ENCODE measurements at places on chromosomes 7 and 10.

DNA sequence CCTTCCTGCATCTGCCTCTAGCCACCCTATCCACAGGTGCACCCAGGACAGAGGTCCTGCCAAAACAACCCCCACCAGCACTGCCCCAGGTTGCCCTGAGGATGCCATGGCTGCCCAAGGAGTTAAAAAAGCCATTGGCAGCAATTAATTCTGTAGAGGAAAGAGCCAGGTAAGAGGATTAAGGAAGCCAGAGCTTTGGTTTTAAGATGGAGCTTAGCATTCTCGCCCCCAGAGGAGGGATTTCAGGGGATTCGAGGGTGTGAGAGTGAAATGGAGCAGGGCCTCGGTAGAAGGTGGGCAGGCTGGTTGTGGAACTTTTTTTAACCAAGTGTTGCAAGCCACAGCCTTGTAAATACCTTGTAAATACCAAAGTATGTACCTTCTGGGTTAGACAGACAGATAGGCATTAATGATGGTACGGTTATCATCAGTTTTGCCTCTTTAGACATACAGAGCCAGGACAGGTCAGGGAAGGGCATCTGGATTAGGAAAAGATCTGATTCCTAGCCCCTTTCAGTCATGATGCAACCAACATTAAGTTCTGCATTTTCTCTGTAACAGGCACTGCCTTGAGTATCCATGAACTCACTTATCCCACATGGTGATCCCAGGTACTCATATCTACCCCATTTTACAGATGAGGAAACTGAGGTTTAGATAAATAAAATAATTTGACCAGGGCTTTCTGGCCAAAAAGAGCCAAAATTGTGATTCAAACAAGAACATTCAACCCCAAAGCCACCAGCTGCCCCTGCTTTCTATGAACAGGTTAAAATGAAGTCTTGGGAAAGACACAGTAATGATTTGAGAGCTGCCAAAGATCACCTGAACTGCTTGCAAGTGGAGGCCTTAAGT lies 120.7 kb upstream of the PPIF start:
- DNase-seq, result no peak

DNA sequence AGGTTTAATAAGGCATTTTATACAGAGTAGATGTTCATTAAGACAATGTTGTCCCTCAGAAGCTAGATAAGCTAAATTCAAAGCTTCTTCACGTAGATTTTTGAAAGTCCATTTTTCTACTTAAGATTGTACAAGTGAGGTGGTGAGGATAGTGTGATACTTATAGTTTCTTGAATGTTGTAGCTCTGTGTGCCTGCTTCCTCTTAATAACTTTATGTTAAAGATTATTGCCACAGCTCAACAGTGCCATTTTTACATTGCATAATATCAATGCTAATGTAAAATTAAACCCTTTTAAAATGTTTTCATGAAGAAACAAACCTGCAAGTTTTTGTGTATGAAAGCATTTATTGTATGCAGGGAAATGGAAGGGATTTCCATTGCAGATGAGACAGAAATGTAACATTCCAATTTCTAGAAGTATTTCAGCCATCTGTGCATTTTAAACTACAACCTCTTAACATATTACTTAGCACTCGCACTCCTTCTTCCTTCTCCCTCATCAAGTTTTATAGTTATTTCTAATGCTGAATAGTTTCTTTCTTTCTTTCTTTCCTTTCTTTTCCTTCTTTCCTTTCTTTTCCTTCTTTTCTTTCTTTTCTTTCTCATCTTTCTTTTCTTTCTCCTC lies 212.0 kb downstream of the TWIST1 start:
- no peak for DNase-seq

GRCh38 chr10:121580276-121581116 lies 17.7 kb downstream of the FGFR2 start:
- no peak for DNase-seq

- DNase-seq, result no peak
Measured at GRCh38 chr10:103926722-103927319, 8.8 kb upstream of the STN1 start.

- DNase-seq, result no peak
Measured at GRCh38 chr10:55200020-55200419, 399.0 kb upstream of the PCDH15 start.
